Cerebellar cortex (tissue), 1 donor: ENCODE measurements at places on chromosomes 1 and 21.
A peak's percentile ranks its signal among the peaks of the same experiment; 100 is the strongest.

DNA sequence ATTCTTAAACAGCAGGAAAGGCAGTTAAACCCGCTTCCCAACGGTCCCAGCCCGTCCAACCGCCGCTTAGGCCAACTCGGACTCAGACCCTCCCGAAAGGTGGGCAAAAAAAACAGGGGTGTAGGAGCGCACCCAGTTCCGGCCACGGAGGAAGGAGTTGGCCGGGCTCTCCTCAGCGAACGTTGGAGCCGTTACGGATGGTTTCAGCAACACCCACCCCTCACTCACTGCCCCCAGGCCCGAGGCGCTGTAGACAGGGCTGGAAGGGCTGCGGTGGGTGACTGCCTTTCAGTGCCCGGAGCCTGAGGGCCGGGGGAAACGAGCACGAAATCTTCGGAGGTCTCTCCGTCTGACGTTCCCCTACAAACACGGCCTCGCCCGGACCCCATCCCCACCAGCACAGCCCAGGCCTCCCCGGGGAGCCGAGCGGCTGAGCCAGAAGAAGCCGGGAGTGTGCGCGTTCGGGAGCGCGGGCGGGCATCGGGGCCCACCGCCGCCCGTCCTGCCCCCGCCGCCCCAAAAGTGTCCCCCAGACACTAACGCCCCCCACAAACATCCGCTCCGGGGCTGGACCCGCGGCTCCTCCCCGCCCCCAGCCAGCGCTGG lies 1.3 kb downstream of the KDM5B start:
- DNase-seq = peak; percentile 24

DNA sequence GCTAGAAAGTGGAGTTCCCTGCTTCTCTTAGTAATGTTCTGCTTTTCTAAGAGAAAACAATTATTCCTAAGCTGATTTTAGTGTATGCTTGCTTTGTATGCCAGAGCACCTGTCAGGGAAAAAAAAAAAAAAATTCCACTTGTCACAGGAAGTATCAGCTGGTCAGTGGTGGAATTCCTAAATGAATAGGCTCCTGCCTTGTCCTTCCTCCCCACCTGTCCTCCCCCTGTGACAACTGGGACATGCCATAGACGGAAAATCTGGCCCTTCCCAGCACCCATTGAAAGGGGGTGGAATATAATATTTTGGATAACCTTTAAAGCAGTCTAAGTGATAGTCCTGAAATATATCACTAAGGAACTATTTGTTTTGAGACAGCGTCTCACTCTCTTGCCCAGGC lies 10.8 kb downstream of the FNDC5 start:
- DNase-seq = no peak

GRCh38 chr1:68174738-68175113 lies 57.6 kb downstream of the WLS start:
- DNase-seq = no peak

DNA sequence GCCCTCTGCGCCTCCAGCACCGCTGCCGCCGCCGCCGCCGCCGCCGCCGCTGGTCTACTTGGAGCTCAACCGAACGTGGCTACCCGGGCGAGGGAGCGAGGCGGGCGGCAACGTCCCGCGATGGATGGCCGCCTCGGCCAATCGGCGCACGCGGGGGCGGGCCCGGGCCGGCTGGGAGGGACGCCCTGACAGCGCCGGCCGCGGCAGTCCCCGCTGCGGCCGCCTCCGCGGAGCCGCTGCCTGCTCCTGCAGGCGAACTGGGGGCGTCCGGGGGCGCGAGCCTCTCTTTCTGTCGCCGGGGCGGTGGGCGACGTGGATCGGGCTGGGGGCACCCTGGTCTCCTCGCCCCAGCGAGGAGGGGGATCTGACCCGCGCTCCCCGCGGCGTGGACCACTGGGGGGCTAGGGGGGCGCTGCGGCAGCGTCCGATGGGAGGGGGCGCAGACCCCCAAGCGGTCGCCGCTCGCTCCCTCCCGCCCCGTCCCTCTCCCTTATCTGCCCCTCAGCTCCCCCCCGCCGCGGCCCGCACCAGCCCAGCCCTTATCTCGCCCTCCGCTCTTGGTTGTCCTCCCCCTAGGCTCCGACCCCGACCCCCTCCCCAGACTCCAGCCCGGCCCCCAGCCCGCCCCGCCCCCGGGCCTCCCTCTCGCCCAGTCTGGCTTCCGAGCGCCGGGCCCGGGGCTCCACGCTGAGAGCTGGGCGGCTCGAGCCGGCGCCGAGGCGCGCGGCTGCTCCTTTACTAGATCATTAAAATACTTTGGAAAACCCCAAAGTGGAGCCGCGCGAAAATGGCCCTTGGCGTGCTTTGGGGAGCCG lies at the start of gene SSBP3:
SSBP3 (minus strand) TSS at position 56 of the 815 bp plus-strand sequence.
- peak; percentile 89 for DNase-seq

- DNase-seq = no peak
Measured at GRCh38 chr1:231313661-231314060, 24.0 kb downstream of the EXOC8 start.

DNA sequence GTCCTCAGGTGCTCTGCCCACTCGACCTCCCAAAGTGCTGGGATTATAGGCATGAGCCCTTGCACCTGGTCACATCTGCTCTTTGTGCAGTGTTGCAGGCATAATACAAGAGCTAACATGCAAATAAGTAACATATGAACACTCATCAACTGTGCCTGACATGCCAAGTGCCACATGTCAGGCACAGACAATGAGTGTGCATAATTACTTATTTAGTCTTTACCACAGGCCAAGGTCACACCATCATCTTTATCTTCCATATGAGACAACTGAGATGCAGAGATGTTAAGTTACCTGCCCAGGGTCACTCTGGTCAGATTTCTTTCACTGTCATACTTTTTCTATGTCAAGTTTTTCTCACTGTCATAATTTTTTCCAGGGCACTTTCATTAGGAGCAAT lies 126.1 kb downstream of the PPIAL4G start:
- no peak for DNase-seq

- no peak for DNase-seq
Measured at GRCh38 chr21:38729754-38730379, 75.9 kb upstream of the ETS2 start.

DNA sequence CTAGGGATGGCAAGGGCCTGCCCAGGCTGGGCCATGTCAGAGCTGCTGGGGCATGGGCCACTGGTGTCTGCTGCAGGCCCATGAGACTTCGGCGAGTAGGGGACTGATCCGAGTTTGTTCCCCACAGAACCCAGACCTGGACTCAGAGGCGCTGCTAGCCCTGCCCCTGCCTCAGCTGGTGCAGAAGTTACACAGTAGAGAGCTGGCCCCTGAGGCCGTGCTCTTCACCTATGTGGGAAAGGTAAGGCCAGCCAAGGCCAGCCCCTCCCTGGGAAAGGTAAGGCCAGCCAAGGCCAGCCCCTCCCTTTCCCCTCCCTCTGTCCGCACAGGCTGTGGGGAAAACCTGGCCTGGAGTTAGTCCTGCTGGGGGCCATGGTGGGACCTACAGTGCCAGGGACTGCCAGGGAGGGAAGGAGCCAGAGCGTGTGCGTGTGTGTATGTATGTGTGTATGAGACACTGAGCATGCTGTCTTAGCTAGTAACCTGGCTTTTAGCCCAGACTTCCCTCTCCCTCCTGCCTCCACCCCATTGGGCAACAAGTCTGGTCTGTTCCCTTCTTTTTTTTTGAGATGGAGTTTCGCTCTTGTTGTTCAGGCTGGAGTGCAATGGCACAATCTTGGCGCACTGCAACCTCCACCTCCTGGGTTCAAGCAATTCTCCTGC lies 8.0 kb downstream of the FAAH start:
- peak; percentile 97 for DNase-seq

- DNase-seq = no peak
Measured at GRCh38 chr1:157087030-157087429, 12.6 kb downstream of the ETV3L start.

DNA sequence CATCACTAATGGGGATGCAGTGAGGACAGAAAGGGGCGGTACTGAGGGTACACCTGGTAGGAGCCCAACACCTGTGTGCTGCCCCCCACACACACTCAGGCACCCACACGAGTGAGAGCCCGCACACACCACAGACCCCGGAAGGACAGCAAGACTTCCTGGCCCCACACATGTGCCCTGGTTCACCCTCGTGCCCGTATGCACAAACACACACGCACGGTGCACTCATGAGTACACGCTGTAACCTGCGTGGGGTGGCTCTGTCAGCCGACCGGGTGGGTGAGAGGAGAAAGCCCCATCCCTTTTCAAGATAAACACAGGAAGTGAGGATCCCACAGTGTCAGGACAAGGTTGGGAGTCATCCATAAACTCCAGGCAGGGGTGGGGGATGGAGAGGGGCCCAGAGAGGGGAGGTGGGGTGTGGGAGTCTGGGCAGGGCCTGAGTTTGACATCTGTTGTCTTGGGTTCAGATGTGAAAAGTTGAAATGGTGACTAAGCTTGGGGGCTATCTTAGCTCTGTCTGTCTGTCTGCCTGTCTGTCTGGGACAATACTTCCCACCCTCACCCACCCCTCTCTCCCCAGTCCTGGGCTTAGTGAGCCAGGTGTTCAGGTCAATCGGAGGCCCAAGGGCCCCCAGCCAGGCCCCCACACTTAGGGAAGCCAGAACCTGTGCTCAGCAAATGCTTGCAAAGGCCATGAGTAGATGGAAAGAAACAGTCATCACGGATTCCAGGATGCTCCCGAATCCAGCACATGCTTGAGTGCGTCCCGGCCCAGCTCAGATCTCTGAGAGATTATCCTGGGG lies 119.8 kb upstream of the ZBTB40 start:
- no peak for DNase-seq

DNA sequence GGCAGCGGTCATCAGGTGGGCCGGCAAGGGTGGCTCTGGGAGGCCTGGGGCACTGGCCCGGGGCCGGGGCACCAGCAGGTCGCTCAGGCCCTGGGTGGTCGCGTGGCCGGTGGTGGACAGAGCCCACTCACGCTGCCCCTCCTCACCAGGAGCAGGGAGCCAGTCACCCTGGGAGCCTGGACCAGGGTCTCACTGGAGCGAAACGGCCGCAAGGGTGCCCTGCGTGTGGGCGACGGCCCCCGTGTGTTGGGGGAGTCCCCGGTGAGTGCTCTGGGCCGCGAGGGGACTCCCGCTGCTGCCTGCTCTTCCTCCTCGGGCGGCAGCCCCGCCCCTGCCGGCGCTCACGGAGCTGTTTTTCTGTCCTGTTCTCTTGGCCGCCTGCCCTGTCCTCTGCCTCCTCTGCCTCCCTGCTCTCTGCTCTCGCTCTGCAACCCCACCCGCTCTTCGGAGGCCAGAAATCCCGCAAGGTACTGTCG lies 23.5 kb downstream of the RNF223 start:
- DNase-seq = no peak

DNA sequence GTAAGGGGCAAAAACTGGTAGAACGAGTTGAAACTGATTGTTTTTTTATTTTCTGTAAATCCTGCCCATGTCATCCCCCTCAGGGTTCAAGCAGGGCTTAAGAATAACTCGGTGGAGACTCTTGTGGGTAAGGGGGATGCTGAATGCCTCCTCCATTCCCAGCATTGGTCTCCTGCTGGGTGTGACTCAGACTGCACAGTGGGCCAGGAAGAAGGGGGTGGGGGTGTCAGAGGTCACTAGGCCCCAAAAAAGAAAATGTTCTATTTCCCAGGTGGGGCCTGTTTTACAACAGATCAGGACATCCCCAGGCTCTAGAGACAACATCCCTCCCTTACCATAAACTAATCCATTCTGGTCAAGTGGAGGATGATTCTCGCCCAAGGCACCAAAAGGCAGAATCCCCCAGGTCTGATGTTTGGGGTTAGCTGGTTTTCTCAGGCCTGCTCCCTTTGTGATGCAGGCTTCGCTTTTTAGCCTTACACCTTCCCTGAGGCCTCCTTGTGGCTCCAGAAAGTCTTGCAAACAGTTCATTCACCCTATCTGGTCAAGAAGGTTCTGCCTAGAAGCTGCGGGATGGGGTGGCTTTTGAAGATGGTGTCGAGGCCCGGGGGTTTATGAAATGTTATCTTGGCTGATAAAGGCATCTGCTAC lies 10.7 kb upstream of the GRHL3 start:
- peak; percentile 22 for DNase-seq

GRCh38 chr1:51299981-51300670 lies 30.2 kb downstream of the TTC39A start:
- DNase-seq = no peak

DNA sequence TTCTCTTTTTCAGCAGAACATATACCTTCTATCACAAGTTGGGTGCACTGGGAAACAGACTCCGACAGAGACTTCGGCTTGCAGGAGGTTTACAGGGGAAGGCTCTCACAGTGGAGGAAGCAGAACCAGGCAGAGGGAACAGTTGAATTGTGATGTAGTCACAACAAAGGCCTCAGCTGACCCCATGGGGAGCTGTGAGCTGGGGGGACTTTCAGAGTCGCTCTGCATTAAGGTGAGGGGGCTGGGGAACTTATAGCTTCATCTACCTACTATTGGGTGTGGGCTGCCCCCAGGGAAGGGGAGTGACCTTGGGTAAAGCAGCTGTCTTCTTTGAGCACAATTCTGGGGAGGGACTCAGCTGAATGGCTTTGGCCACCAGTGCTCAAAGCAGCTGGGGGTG lies 94.9 kb upstream of the POU3F1 start:
- DNase-seq = no peak

DNA sequence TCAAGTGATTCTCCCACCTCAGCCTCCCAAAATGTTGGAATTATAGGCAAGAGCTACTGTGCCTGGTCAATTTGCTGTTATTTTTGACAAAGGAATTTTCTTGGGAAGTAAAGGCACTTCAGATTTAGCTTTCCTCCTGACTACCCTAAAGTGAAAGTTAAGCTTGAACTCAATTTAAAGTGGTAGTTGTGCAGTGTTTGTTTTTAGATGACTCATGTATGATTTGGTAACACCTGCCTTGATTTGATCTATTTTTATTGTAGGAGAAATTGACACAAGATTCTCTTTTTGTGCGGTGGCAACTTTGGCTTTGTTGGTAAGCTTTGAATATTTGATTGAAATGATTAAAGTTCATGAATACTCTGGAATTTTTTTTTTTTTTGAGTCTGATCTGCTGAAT lies 5.0 kb downstream of the RABGGTB start:
- no peak for DNase-seq

GRCh38 chr1:27342778-27343638 lies 1.2 kb downstream of the SYTL1 start:
- peak; percentile 75 for DNase-seq

DNA sequence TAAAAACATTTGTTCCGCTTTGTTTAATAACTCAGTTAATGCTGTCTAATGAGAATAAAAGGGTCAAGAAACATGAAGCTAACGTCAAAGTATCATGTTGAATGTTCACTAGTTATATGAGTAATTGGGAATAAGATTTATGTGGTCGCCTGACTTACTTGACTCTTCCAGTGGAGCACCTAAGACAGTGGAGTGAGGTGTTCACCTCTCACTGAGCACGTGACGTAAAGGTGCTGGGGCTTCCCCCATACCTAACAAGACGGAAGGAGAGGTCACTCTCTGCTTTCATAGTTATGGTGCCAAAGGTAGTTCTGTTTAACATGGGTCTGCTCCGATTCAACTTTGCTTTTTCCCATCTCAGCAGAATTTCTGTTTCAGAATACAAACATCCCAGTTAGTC lies 686 bp downstream of the KMO start:
- DNase-seq = no peak

DNA sequence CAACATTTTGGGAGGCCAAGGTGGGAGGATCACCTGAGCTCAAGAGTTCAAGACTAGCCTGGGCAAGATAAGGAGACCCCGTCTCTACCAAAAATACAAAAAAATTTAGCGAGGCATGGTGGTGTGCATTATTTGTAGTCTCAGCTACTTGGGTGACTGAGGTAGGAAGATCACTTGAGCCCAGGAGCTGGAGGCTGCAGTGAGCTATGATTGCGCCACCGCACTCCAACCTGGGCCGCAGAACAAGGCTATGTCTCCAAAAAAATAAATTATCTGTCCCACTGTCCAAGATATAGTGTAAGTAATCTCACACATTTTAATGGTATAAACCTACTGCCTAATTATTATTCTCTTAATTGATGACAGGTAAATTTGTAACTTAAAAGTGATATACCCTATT lies 12.8 kb downstream of the ARID4B start:
- no peak for DNase-seq

- DNase-seq = no peak
Measured at GRCh38 chr1:2594001-2594640, 7.5 kb downstream of the PRXL2B start.
